CD4-positive, alpha-beta T cell treated with Interferon gamma for 1 hour (primary cell): ENCODE measurements at places on chromosomes 5 and 9.

DNA sequence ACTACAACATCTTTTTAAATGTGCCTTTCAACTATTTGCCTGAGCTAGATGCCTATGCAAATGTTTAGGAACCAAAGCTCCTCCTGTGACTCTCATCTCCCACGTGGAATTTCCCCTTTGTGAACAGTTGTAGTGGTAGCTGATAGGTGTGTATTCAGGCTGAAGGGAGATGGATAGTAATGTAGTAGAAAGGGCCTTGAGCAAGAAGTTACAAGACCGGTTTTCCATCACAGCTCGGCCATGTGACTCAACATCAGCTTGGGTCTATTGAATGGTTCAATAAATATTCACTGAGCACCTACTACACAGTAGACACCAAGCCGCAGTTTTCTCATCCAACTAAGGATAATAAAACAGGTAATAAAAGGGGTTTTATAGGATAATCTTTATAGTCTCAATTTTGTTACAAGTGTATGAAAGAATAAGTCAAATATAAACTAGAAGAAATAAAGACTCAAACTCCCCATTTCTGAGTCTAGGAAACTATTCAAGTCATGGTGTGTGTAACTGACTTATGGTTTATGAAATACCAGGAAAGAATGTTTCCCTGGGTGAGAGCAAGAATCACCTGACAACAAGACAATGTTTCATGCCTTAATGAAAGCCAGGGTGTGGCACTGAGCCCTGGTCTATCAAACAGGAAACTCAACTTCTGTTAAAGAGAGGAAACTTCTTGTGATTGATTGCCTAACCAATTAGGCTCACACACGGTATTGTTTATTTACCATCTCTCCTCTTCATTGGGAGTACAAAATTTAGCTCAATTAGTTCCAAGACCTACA, 187.1 kb upstream of the SPEF2 start:
- DNase-seq, result no peak

- DNase-seq, result no peak
Measured at GRCh38 chr9:116939614-116940013, 252.5 kb downstream of the TRIM32 start.

DNA sequence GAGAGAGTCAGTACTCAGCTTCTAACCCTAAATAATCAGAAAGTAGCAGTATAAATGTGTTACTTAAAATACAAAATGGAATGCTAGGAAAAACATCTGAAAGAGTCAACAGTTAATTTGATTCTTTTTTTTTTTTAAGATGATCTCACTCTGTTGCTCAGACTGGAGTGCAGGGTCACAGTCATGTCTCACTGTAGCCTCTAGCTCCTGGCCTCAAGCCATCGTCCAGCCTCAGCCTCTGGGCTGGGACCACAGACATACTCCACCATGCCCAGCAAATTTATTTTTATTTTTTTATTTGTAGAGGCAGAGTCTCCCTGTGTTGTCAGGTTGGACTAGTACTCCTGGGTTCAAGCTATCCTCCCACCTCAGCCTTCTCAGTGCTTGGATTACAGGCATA, 424.9 kb downstream of the IRX2 start:
- no peak for DNase-seq

DNA sequence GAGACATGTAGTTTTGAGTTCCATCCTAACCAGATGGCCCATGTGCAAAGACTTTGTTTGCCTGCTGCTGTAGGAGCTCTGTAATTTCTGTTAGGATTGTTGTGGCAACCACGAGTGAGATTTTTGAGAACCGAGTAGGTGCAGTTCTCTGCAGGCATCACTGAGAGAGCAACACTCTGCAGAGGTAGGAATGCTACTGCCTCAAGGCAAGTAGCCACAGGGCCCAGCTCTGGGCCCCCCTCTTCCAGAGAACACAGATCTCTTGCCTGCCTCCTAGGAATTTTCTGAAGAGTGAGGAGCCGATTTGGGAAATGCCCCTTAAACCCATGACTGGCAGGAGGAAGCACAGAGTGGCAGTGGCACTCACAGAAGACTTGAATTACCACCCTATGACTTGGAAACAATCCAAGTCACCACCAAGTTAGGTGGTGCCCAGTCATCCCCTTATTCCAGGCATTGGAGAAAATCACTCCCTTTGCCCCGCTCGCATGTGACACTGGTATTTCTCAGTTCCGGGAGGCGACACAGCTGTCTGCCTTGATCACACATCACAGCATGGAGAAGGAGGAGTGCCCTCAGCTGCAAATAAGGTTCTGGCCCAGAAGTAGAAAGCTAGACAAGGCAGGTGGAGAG, 52.5 kb upstream of the SLC2A8 start:
- no peak for DNase-seq

- DNase-seq, result no peak
Measured at GRCh38 chr5:114477816-114478334, 116.0 kb downstream of the KCNN2 start.
